NCI-H1092 (cell line): ENCODE measurements at places on chromosomes 2 and 18.

DNA sequence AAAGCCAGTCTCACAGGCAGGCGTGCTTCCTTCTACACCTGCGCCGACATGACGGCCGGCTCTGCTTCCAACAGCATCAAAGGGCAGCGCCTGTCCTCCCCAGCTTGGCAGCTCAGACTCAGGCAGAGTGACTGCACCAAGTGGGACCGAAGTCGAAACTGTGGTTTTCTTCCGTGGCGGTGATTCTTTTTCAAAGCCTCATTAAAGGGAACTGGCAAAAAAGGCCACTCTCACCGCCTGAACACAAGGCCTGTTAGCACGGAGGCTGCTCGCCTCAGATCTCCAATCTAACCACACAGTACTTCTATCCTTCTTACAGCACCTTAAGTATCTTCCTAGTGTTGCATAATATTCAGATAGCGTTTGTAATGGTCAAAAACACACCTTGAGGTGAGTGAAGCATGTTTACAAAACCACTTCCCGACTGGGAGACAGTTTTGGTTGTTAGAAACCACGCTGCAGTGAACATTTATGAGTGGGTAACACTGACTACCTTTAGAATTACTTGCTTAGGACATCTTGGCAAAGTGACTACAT is 236.4 kb downstream of the HDAC4 start:
- DNase-seq: no peak

GRCh38 chr2:35973132-35973736 is 382.3 kb upstream of the CRIM1 start:
- no peak for DNase-seq

DNA sequence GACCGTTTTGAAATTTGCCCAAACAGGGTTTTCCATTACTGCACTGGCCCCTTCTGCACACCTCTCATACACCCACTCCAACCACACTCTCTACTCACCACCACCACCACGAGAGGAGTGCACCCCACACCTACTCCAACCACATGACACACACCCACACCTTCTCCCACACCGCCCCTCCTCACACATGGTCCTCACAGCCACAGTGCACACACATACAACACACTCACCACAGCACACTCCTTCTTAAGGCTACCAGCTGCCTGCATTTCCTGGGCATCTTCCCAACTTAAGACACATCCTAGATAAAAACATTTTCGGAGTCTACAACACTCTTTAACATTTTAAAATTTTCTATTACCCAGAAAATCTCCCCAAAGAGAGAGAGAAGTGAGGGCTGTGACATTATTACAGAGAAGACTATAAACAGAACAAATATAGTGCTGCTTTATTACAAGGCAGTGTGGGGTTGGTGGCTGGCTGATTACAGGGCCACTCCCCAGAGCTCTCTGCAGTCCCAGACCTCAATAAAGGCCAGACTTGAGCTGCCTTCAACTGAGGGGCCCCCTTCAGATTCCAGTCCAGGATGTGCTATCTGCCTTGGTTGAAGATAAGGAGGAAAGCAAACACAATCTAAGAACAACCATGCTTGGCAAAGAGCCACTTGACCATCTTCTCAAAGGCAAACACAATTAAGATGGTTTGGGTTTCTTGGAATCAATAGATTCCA is 36.1 kb downstream of the NHEJ1 start:
- DNase-seq: no peak

DNA sequence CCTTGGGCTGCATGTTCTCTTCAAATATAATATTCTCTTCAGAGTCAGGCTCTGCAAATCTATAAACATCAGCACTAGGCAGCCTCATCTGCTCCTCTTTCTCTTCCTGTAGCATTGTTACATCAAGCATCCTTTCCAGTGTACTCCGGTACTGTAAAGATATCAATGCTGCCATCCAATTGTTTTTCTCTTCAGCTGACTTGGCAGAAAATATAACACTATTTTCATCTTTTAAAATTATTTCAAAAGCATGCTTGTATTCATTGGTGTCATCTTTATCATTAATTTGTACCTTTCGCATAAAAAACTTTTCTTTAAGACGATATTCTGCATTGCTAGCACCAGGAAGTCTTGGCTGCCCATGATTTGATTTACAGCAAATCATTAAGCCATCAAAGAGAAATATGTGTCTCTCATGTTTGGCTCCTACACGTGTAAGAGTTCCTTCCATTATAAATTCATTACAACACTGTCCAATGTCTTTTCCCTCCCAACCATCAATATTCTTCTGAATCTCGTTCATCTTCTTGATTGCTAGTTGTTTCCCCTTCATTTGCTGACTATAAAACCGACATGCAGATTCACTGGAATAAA is 98.1 kb downstream of the SOS1 start:
- no peak for DNase-seq

DNA sequence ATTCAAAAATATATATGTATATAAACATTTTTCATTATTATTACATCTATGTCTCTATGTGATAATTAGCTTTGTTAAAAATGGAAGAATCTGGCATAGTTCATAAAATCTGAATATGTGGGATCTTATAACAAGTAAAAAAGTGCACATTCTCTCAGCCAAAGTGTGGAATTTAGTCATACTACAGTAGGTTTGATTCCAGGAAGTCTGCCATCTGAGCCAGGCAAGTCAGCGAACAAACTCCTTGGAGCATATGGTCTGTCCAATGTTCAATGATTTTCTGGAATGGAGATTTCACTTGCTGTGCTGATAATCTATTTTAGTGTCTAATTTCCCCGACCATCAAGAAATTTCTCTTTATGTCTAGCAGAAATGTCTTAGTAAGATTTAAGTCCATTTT is 1033.2 kb upstream of the NXPH2 start:
- no peak for DNase-seq

GRCh38 chr18:37712776-37713175 is 147.2 kb upstream of the CELF4 start:
- DNase-seq: no peak

DNA sequence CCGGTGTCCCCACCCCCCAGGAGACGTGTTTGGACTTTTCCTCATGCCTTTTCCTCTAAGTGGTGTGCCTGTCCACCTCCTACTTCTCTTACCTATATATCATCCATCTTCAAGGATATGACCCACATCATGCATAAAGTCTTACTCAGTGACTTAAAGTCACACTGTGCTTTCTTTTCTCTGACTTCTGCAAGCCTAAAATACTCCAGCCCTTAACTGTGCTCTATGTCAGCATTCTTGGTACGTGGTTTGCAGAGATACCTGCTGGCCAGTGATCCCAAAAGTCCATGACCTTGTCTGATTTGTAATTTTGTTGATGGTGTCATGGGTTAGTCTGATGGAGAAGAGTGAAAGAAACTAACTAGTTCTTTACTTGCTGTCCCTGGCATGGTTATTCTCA is 393.6 kb upstream of the NRP2 start:
- no peak for DNase-seq

- no peak for DNase-seq
Observed at GRCh38 chr2:68189991-68190784, 32.5 kb downstream of the PNO1 start.

DNA sequence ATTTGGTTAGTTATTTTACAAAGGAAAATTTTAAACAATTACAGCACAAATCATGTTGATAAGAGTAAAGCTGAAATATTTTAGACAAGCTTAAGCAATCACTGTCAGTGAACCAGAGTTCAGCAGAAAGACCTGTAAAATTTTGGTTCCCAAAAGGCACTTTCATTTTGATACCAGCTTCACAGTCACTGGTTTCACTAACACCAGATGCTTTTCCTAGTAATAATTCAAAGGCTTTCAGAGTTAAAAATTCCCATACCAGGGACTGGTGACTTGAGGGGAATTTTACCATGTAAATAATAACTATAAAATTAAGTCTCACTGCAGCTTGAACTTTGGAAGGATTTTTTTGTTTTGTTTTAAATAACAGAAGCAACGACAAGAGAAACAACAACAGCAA is 102.3 kb upstream of the CD302 start:
- DNase-seq: no peak

- no peak for DNase-seq
Observed at GRCh38 chr18:433960-434359, 66.5 kb downstream of the COLEC12 start.

GRCh38 chr2:217884985-217885384 is 117.8 kb downstream of the TNS1 start:
- no peak for DNase-seq

DNA sequence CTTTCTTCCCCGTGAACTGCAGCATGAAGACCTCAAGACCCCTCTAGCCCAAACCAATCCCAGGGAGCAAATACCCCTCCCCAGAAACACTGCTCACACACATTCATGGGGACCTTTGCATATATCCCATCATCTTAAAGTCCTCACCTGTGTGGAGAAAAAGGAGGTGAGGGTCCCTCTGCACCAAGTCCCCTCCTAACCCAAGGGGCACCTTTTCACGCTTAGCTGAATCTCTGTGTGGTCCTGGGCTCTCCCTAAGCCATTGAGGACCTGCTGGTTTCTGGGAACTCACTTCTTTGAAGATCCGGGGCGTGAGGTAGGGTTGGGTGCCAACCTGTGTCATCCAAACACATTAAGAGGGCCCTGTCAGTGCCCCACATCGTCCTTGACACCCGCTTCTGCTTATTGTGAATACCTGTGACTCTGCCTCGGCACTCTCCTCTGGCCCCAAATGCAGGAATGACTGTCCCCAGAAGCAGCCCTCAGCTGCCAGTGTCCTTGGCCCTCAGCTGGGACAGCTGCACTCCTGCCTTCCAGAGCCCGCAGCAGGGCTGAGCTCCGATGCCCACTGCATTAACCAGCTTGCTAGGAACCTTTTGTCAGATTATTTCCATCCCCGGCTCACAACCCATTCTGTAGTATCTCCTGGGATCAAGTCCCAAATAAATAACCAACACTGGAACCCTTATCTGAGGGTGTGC is 41.3 kb upstream of the ITM2C start:
- no peak for DNase-seq
